ENCODE measurements at places on chromosomes 7 and 10.

- DNase-seq: peak; percentile 65
Observed at GRCh38 chr10:24350070-24350921, 141.4 kb downstream of the KIAA1217 start.

DNA sequence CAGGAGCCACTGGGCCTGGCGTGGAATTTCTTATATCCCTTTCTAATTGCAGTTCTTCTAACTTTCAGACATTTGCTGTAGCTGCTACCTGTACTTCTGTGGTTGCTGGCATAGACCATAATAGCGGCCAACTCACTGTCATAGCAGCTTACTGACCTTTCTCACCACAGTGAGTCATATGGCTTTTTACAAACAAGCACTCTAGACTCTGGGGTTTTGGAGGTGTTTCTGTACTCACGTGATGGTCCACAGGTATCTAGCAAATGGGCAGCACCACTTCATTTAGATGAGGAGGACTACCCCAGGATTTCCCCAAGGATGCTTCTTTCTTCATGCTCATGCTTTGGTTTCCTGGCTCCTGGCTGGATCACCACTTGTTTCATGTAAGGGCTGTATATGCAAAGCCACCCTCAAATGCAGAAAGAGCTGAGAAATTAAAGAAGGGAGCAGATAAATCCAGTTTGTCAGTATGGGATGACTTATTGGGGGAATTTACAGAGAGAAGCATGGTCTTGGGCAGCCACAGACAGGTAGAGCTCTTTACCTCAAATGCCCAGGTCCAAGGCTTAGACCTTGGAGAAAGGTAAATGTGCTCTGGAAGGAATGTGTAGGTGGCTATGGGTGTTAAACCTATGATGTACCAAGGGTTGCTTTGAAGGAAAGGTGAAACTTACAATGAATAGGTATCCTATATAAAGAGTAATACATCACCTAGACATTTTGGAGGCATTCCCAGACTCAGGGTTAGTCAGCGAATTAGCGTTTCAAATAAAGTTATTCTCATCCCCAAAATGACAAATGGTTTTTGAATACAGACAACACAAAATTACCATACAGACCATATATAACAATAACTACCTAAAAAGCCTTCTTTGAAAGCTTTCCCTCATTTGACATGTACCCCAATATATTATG is 15.9 kb upstream of the SLC25A16 start:
- DNase-seq: no peak

GRCh38 chr7:37352974-37353948 is 95.4 kb downstream of the ELMO1 start:
- peak; percentile 61 for DNase-seq

DNA sequence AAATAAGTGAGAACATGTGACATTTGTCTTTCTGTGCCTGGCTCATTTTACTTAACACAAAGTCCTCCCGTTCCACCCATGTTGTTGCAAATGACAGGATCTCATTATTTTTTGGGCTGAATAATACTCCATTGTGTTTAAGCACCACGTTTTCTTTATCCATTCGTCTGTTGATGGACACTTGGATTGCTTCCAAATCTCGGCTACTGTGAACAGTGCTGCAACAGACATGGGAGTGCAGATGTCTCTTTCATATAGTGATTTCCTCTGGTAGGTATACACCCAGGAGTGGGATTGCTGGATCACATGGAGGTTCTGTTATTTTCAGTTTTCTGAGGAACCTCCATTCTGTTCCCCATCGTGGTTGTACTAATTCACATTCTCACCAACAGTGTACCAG is 264.4 kb upstream of the GALNT17 start:
- no peak for DNase-seq

GRCh38 chr7:99514050-99514449 is 9.6 kb downstream of the ZKSCAN5 start:
- DNase-seq: no peak

DNA sequence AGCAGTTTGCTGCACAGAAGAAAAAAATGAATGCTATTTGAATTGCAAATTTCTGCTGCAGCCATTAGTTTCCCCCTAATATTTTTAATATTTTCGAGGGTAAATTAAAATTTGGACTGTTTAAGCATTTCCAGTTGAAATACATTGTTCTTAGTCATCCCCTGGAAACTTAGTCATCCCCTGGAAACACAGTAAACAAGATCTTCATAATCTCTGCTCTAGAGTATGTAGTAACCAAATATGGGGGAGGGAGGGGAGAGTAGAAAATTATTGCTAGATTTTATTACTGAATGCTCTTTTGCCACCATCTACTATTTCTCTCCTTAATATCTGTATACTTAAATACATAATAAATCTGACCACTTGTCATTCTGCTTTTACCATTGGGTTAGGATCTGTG is 1053.3 kb downstream of the SORCS1 start:
- peak; percentile 18 for DNase-seq

DNA sequence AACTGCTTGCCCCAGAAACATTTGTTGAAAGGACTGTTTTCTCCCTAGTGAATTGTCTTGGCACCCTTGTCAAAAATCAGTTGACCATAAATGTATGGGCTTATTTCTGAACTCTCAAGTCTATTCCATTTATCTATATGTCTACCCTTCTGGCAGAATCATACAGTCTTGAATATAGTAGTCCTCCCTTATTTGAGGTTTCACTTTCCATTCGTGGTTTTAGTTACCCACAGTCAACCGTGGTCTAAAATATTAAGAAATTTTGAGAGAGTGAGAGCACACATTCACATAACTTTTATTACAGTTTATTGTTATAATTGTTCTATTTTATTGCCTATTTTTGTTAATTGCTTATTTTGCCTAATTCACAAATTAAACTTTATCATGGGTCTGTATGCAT is 17.4 kb upstream of the CEP41 start:
- no peak for DNase-seq

GRCh38 chr7:17234398-17235031 is 63.9 kb upstream of the AHR start:
- DNase-seq: peak; percentile 74

GRCh38 chr7:3573151-3573550 is 272.1 kb downstream of the SDK1 start:
- DNase-seq: no peak

- no peak for DNase-seq
Observed at GRCh38 chr7:107785926-107786325, 17.1 kb downstream of the SLC26A3 start.

- DNase-seq: peak; percentile 7
Observed at GRCh38 chr7:19491821-19492452, 216.9 kb downstream of the POLR1F start.

GRCh38 chr7:46900312-46901263 is 681.3 kb downstream of the TNS3 start:
- DNase-seq: no peak

DNA sequence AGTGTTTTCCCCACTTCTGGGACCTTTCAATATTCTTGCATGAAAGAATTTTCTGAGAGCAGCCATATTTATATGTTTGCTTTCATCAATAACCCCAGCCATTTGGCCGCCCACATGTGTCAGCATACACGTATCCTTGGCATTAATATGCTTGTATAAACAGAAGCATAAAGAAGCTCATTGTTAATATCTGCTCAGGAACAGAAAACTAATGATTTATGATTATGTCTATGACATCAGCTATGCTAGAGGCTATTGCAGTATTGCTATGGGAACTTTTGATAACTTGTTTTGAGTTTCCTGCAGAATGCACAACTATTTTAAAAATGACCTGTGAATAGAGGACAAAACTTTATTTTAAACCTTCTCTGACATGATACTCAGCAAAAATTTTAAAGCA is 300.9 kb upstream of the MTPN start:
- no peak for DNase-seq

- DNase-seq: no peak
Observed at GRCh38 chr10:101385866-101386658, 32.1 kb downstream of the BTRC start.

DNA sequence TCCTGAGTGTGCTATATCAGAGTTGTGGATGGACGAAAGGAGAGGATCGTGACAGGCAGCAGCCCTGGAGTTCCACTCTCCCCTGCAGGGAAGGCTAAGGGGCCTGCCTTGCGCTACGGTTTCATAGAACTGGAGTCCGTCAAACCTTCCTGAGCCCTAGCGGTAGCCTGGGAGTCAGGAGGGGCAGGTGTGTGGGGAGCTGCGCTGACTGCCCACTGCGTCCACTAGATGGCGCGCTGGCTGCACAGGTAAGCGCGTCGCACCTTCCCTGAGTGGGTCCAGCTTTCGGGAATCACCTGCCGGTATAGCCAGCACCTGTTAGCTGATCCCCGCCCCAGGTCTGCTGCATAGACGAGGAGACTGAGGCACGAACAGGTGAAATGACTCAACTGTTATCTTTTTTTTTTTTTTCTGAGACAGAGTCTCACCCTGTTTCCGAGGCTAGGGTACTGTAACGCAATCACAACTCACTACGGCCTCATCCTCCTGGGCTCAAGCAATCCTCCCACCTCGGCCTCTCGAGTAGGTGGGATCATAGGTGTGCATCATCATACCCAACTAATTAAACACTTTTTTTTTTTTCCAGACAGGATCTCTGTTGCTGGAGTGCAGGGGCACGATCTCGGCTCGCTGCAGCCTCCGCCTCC is 20.2 kb upstream of the BAIAP2L1 start:
- DNase-seq: no peak

GRCh38 chr7:15855525-15856109 is 169.1 kb upstream of the MEOX2 start:
- DNase-seq: no peak

DNA sequence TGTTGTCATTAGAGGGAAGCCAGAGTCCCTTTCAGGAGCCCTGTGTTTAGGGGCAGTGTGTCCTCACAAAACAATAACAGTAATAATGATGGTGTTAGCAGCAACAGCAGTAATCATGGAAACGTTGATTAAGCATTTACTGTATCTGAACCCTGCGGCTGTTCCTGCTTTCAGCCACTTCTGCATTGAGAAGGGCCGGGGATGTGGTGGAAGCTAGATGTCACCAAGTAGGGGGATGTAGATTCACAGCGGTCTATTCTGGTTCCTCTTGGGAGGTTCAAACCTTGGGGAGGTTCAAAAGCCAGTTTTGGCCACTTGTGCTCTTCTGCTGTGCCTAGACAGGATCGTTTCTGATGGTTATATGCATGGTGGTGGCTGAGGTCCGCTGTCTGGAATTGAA is 44.8 kb downstream of the PRPF18 start:
- no peak for DNase-seq

DNA sequence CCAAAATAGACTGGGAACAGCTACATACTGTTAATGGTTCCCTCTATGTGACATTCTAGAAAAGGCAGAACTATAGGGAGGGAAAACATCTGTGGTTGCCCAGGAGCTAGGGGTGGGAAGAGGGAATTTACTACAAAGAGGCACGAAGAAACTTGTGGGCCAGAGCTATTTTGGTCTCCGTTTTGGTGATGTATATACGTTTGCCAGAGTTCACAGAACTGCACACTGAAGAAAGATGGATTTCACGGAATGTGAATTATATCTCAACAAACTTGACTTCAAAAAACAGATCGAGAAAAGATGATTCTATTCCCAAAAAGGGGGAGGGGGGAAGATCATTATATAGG is 386 bp upstream of the AS3MT start:
- DNase-seq: no peak

Measured in muscle of back (tissue), 13 donors.